Aorta (tissue), 5 donors: ENCODE measurements at places on chromosomes 4 and X. TPM values are rescaled to one million over a fixed set of nuclear protein-coding genes. Genes with fewer than 3 reads are reported as not detected.
A peak's percentile ranks its signal among the peaks of the same experiment; 100 is the strongest.

GRCh38 chr4:142314247-142314646 lies 531.9 kb downstream of the INPP4B start:
- no peak for DNase-seq

The CLOCK gene
- total RNA-seq, result 32.4 TPM

The HTN1 gene
- not detected for total RNA-seq

GRCh38 chr4:79638735-79639134 lies 230.7 kb upstream of the GK2 start:
- DNase-seq, result no peak

DNA sequence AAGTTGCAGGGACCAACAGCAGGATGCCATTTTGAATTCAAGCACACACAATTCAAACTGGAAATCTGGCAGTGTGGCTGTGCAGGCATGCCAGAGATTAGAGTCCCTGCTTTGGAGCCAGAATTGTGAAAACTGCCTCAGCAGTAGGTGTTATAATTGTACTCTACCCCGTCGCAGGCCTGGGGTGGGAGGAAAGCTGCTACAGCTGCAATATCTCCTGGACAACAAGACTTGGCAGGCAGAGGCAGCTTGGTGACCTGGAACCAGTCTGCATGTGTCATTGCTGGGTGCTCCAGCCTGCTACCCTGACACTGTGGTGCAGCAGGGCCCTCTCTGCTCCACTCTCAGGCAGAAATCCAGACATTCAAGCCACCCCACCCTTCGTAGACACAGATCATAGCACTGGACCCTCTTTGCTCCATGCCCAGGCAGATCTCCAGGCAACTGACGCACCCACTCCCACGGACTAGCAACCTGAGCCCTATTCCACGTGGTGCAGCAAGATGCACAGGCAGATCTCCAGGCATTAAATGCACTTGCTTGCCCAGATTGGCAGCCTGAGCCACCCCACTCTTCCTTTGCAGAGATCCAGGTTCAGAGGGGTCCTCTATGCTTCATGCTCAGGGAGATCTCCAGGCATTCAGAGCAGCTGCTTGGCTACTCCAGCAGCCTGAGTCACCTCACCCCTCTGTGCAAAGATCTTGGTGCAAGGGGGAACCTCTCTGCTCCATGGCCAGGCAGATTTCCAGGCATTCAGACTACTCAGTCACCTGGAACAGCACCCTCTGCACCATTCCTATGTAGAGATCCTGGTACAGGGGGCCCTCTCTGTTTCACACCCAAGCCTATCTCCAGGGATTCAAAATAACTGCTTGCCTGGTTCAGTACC lies 140.5 kb downstream of the LRBA start:
- no peak for DNase-seq

GRCh38 chr4:76804096-76804495 lies 93.8 kb downstream of the SOWAHB start:
- DNase-seq, result no peak

The OGT gene
- total RNA-seq, result 272 TPM

The NSUN7 gene
- total RNA-seq, result 16.3 TPM

The TTC29 gene
- total RNA-seq, result not detected

DNA sequence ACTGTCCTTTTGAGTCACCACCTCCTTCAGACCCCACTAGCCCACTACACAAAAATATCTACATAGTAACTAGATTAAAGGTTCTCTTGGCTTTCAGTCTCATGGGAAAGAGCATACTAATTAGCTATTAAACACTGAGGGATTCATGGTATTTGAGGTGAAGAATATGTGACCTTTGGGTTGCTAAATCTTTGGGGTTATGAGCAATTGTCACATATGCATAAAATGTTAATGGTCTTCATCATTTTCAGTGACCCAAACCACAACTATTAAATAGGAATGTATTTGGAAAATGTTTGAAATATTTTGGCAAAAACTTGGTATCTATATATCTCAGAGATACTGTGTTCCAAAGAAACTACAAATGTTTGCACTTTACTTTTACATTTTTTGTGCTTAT lies 365.1 kb downstream of the MAGEB5 start:
- DNase-seq, result no peak

GRCh38 chr4:139951021-139951420 lies 203.0 kb downstream of the MAML3 start:
- peak; percentile 45 for DNase-seq

DNA sequence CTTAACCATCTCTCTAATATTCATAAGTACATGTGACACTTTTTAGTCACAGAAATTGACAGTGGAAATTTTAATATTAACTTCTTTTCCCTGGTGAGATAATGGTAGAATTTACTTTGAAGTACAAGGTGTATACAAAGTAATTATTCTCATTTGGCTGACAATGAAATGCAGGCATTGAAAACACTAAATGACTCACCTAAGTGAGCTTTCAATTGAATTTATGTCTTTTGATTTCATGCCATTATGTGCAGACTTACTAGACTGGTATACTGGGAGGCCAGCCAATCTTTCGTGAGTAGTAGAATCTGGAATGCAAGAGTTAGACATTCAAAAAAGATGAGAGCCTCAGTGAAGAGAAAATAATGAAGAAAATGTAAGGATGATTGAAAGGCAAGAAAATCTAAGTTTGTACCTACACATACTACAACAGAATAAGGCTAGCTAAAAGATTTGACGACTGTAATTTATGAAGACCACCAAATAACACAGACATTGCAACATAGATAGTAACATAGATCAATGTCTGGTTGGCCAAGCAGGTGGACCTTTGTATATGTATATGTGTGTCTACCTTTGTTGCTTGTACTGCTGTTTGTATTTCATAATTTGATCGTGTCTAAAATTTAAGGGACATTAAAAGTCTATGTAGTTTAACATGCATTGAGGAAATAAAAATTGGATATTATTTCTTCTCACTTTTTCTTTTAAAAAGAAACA lies 459.7 kb downstream of the IL15 start:
- DNase-seq, result peak; percentile 50

GRCh38 chr4:1746919-1747602 lies 25.7 kb downstream of the TACC3 start:
- DNase-seq, result no peak

The CPZ gene
- total RNA-seq, result 3.8 TPM

The NXF2B gene
- not detected for total RNA-seq

GRCh38 chr4:61841714-61842113 lies 641.6 kb downstream of the ADGRL3 start:
- DNase-seq, result no peak

DNA sequence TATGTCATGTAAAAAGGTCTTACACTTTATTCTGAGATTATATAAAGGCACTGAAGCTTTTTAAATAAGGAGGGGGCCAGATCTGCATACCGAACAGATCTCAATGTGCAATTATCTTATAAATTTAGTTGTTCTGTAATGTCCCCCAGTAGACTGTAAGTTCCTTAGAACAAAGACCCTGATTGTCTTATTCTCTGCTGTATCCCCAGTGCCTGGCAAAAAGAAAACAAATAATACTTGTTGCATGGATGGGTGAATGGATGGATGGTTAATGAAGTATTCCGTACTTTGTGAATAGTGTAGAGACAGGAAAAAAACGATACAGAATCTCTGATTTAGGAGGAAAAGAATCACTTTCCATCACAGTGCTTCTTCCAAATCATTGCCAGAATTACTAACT lies 141.5 kb downstream of the CHM start:
- DNase-seq, result no peak

The ING2 gene
- total RNA-seq, result 6.3 TPM

GRCh38 chr4:156888762-156889161 lies 82.8 kb downstream of the PDGFC start:
- DNase-seq, result no peak

GRCh38 chr4:39353478-39354253 lies 12.5 kb downstream of the RFC1 start:
- no peak for DNase-seq

GRCh38 chr4:162457071-162457865 lies 293.5 kb upstream of the FSTL5 start:
- DNase-seq, result no peak

GRCh38 chrX:39898147-39898546 lies 199.6 kb downstream of the BCOR start:
- no peak for DNase-seq

- no peak for DNase-seq
Measured at GRCh38 chr4:153962311-153963039, 173.6 kb upstream of the SFRP2 start.

DNA sequence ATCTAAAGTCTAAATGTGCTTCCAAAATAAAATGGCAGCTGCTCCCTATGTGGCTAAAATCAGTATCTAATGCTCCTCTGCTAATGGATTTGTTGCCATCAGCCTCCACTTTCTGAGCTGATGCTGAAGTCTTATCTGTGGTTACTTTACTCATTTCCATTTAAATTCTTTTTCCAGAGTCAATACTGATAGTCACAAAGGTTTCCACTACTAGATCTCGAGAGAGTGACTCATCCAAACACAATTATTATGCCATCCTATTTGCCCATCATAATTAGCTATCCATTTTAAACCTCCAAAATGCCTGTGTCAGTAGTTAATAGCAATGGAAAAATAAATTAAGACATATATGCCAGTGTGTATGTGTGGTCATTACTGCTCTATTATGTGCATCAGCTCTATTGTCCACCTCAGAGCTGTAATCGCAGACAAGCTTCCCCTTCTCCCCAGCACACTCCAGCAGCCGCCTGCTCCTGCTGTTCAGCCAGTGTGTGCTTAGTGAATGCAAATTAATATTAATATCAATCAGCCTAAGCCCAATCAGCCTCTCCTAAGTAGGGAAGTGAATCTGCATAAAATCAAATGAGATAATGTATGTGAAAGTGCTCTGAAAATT lies 199.8 kb upstream of the ZIC3 start:
- DNase-seq, result no peak

DNA sequence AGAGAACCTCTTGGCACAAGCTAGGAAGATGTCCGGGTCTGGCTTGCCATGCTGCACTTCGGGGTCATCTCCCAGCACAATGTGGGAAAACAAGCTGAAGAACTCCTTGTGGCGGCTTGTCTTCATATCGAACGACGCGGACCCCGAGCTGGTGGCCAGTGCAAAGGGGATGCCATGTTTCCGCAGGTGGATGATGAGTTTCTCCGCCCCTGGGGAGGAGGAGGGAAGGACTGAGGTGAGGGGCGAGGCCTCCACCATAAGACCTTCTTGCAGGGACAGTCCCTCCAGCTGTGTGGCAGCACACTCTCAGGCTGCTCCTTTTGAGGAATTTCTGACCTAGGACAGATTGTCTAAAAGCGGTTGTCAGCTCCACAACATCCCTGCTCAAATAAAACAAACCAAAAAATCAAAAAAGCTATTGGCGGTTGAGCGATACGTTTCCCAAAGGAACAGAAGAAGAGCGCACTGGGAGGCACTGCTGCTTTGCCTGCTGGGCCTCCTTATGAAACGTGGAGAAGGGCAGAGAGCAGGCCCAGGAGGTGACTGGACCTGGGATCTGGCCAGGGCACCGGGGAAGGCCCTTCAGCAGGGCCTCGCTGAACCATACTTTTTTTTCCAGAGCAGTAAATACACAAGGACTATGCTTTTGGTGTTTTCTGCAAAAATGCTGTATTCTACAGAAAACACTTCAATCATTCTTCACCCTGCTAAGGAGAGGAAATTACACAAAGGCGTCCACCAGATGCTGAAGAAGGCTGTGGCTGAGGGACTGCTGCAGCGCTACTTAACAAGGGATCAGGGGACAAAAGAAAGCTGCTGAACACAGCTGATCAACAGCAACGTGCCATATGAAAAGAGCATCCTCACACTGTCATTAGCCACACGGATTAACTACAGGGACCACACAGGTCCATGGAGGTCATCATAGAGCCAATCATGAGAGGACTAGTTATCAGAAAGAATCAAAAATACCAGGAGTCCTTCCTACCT lies 70.0 kb upstream of the STS start:
- no peak for DNase-seq

- no peak for DNase-seq
Measured at GRCh38 chrX:69173906-69174305, 8.7 kb upstream of the PJA1 start.

The IQSEC2 gene
- 17.1 TPM for total RNA-seq

GRCh38 chr4:185909972-185910371 lies 98.0 kb upstream of the SORBS2 start:
- no peak for DNase-seq

The CCDC160 gene
- not detected for total RNA-seq

DNA sequence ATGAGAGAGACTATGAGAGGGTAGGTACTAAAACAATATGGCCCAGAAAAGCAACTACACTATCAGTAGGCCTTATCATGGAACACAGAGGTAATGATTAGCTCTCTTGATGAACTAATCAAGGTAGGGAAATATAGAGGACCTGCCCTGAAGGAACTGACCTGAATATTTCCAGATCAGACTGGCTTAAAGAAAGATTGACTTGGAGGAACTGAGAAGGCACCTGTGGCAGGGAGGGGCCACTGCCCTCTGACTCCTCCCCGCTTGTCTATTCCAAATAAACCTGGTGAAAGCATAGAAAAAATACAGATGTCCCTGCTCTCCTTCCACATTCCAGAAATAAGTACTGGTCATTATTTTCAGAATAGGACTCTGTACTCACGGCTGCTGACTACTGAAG lies 5.5 kb downstream of the RPS6KA6 start:
- DNase-seq, result no peak
